Caco-2 (cell line): ENCODE measurements at places on chromosomes 16 and 17. TPM values are rescaled to one million over a fixed set of nuclear protein-coding genes. Genes with fewer than 3 reads are reported as not detected.

DNA sequence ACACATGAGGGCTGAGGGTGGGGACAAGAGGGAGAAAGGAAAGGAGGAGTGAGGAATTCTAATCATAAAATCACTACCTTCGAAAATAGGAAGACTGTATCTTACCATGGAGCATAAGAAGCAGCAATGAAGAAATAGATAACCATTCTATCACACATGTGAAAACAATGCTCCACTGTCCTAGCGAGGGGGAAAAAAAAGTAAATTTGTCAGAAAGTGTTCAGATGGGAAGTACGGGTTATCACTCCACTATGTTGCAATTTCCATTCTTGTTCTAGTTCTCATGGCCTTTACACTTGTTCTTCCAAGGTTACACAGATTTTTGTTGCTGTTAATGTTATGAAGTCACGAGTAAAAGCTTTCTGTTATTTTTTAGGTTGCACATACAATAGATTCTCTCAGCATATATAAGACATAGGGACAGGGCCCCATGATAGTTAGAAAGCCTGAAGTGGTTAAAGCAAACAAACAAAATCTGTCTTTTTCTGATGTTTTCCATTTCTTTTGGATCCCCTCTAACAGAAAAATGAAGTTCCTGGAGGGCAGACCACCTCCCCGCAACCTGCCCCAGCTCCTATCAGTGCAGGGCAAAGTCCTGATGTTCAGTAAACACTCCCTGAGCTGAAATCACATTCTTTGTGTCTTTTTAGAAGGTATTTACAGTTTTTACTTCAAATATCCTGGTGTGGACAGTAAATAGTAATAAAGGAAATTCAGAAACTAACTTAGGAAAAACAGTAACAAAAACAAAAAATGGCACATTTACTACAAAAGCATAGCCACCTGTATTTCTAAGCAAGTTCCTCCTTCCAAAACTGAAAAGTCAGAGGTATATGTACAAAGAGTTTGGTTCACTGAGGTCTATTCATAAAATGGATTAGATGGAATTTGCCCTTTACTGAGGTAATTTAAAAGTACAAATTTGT, 13.7 kb downstream of the MMD start:
- DNase-seq, result no peak

- no peak for DNase-seq
These were observed 52.0 kb downstream of the CDK12 start for GRCh38 chr17:39513309-39513708.

Gene SMURF2
- 23.9 and 26.9 TPM in 2 replicates for total RNA-seq

- DNase-seq, result no peak
These were observed 34.1 kb downstream of the EEF2K start for GRCh38 chr16:22240023-22240710.

DNA sequence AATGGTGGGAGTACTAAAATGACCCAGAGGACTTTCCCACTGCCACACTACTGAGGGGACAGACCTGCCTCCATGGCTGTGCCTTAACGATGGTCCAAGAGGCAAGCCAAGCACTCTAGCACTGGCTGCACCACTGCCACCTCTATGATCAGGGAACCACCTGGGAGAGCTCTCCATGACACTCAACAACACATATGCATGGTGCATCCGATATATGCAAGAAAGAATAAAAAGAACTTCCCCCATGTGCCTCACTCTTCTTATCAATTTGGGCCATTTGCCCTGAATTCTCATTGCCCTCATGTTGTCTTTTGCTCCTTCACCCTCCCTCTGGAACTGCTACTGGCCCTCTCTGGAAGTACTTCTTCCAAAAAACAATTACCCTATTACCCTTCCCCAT, 99.5 kb downstream of the HS3ST3A1 start:
- DNase-seq, result no peak

DNA sequence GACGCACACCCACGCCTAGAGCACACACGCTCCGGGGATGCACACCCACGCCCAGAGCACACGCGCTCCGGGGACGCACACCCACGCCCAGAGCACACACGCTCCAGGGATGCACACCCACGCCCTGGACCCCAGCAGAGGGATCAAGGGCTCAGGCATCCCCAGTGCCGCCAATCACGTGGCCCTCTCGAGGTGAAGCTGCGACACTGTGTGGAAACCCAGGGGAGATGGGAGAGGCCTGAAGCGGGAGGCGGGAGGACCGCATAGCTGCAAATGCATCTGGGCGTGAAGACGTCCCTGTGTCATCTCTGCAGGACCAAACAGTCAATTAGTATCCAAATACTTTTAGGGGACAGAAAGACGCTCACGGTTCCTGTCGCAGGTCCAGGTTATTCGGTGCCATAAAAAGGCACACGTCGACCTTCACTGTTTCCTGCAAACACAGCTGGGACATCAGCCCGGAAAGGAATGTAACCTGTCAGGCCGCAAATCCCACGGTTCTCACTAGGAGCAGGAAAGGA, 56.4 kb downstream of the TBC1D16 start:
- no peak for DNase-seq

- DNase-seq, result no peak
These were observed 73.3 kb downstream of the XYLT1 start for GRCh38 chr16:17397499-17397891.
